ENCODE measurements at places on chromosomes 2 and 18.
A peak's percentile ranks its signal among the peaks of the same experiment; 100 is the strongest.

- DNase-seq: peak; percentile 25
These were observed 103.4 kb downstream of the ALPK2 start for GRCh38 chr18:58525517-58525916.

GRCh38 chr18:32208577-32208976, 18.7 kb downstream of the MEP1B start:
- DNase-seq: no peak

GRCh38 chr2:109054865-109055264, 65.8 kb upstream of the EDAR start:
- DNase-seq: no peak

GRCh38 chr2:105934467-105934866, 189.8 kb downstream of the NCK2 start:
- DNase-seq: no peak

GRCh38 chr18:73791081-73791480, 356.6 kb downstream of the FBXO15 start:
- DNase-seq: peak; percentile 8

DNA sequence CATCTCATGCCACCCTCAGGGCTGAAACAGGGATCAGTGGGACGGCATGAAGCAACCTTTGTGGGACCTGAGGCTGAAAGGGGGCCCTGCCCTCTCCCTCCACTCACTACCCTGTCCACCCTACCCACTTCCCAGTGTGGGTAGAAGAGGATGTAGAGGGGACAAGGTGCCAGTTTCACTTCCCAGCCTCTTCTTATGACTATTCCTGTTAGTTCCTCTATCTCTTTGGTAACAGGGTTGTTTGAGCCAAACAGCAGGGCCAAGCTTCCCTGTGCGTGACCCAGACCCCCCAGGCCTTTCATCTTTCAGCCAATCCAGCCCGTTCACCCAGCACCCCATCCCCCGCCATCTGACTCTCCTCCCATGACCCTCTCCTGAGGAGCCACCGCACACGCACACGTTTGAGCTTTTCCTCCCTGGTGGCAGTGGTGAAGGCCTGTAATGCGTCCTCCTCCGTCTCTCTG, 82.3 kb downstream of the STPG4 start:
- DNase-seq: no peak

- DNase-seq: no peak
These were observed 2.9 kb upstream of the BCL2L11 start for GRCh38 chr2:111117598-111118480.

DNA sequence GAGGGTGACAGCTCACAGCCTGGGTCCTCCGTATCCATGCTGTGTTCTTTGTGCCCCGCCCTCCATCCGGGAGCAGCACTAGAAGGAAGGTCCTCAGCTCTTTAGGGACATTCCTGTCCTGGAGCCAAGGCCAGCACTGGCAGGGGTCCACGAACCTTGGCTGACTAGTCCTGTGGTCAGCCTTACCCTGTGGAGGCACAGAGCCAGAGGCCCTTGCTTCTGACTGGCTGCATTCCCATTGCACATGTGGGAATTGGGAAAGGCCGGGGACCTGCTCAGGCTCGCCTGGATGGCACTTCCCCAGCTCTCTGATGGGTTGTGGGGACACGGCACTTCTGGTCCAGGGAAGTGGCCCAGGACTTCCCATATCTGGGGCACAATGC, 24.9 kb upstream of the RHOB start:
- DNase-seq: peak; percentile 90
